ENCODE measurements at places on chromosomes 16 and 17.

GRCh38 chr16:86335266-86336172, 174.8 kb upstream of the FOXF1 start:
- no peak for DNase-seq

DNA sequence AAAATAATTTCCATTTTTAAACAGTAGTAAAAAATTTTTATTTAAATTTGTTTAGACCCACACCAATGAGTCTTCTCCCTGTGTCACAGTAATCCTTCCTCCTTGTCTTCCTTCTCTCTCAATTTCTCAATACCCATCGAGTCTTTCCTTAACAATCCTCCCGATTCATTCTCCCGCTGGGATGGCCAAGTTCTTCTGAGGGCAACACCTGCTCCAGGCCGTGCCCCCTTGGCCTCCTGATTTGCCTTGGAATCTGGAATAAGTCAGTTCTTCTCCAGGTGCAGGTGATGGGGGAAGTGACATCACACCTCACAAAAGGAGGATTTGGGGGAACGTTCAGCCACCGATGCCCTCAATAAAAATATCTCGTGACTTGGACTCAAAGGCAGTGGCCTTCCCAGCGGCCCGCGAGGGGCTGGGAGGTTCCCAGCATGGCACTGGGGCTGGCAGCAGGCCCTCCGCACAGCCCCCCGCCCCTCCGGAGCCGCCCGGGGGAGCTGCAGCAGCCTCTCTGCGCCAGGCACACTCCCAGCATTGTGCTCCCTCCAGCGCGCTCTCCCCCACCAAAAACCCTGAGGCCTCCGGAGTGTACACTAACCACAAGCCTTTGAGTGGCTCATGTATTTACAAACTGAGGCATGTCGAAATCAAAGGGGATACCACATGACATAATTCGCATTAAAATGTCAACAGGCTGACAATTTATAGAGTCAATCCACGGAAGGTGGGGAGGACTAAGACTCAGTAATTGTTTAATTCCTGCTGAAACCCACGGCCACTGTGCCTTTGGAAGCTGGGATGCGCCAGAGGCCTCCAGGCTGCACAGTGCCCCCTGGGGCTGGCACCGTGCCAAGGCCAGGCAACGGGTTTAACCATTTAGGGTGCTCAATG, 120.5 kb downstream of the ZFHX3 start:
- no peak for DNase-seq

- DNase-seq, result no peak
Observed at GRCh38 chr17:62017912-62018311, 47.2 kb downstream of the MED13 start.

DNA sequence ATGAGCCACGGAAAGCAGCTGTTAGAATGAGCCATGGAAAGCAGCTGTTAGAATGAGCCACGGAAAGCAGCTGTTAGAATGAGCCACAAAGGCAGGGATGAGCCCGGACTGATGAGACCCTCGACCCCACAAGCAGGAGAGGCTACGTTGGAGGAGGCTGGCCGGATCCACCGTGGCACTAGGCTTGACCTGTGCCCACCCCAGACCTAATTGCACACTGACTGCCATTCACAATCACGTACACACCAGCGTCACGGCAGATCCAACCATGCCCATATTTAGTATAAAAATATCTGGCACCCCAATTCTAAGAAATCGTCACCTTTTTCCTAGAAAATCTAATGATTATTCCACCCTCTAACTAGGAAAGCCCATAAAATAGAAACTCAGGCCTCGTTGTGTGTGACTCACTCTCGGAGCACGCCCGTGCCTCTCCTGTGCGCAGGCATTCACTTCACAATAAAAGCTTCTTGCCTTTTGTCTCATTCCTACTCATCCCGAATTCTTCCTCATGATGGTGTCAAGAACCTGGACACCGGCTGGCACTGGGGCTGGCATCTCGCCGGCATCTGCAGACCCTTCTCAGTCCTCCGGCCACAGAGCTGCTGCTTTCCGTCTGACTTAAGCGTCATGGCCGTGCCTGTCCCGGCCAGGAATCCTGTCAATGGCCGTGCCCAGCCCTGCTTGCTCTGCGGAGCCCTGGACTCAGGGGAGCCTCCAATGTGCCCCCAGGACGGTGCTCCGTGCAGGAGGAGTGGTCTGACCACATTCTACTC, 5.5 kb upstream of the SECTM1 start:
- no peak for DNase-seq

DNA sequence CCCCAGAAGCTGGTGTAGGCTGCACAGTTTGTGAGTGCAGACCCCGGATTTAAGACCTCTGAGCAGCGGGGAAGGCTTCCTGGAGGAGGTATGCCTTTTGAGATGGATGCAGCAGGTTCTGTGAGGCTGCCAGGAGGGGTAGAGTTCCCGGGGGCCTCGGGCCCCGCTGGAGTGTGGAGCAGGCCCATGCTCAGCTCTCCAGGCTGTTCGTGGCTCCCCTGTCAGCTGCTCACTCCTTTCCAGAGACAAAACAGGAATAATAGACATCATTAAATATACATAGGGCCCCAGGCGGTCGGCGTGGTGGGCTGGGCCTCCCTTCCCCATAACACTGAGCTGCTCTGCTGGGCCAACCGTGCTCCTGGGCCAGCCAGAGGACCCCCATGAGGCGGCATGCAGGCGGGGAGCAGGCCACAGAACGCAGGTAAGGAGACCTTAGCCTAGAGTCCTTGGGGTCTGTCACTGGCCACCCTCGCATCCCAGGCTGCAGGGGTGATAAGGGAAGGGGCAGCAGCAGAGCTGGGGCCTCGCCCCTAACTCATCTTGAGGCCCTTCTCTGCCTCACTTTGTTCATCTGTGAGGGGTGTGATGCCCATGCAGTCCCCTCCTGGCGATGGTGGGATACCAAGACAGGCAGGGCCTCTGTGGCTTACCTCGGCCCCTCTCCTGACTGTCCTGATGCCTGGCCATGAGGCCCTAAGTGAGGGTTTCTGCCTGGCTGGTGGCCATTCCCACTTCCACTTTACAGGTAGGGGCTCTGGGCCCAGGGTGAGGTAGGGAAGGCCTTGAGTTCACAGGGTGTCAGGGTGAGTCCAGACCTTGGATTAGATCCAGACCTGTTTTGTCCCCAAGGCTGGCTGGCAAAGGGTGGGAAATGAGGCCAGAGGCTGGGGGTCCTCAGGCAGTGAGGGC, at the start of gene MYO15A:
MYO15A (plus strand) TSS at position 356 of the 912 bp plus-strand sequence. CDS start 10,045 bp downstream, outside the sequence.
- no peak for DNase-seq

GRCh38 chr17:17175340-17175739, 30.8 kb downstream of the PLD6 start:
- no peak for DNase-seq

- DNase-seq, result no peak
Observed at GRCh38 chr16:648071-648780, 939 bp upstream of the WDR90 start.

DNA sequence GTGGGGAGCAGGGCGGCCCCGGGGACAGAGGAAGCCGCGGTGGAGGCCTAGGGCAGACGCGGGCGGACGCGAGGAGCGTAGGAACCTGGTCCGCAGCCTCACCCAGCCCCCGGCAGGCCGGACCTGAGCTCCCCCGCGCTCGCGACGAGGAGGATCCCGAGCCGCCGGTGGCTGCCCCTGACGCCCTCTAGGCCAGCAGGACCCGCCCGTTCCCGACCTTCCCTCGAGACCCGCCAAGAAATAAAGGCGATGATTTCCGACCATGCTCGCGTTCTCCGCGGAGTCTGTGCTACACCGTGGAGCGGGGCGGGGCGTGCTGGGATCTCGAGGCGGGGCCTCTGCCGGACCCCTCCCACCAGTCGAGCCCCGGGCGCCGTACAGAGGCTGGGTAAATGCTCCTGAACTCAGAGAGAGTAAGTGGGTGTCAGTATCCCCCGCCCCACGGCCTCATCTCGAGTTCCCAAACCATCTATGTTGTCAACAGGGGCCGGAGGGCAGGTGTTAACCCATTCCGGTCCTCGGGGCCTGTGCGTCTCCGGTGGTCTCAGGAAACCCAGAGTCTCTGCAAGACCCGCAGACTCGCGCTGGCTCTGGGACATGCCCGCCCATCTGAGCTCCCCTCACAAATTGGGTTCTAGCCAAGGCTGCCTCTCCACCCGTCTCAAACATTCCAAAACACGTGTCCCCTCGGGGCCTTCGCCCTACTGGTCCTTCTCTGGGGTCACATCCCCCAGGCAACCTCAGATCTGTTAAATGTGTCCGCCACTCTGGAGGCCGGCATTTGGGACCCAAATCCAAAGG, 13.7 kb downstream of the SYCE1L start:
- DNase-seq, result no peak

GRCh38 chr16:56634715-56635440, 2.4 kb downstream of the MT1M start:
- DNase-seq, result no peak

GRCh38 chr17:20028443-20028842, 19.3 kb downstream of the SPECC1 start:
- DNase-seq, result no peak

DNA sequence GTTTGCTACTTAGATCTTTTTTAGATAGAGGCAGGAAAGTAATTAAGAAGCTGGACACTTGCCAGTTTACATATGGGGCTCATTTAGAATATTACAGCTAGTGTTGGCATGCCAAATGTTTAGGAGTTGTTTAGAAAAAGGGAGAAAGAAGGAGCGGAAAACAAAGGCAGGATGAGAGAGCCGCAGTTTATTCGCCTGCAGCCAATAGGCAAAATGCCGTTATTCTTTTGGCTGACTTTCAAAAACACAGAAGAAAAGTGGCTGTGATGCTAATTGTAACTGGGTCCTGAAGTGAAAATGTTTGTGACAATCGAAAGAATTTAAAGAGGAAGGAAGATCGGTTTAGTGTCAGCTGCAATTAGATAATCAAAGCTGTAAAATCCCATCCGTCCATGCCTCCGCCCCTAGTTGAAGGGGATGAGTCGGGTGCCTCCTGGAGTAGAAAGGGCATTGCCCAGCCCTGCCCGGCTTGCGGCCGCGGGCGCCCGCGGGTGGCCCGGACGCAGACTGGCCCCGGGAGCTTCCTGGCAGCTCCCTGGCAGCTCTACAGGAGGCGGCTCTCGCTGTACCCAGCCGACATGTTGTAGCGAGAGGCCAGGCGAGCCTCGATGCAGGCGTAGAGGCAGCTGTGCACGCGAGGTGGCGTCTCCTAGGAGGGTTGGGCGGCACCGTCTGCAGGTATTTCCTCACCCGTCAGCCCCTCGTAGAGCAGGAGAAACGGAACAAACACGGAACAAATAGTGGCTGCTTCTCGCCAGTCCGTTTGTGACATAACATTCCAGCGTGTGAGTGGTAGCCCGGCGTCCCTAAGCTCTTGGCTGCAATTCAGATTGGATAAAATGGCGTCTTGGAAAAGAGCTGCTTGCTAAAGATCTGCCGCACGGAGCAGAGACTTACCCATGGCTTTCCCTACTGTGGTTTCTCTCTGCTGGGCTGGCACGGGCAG, 82.2 kb downstream of the TNRC6C start:
- DNase-seq, result no peak

DNA sequence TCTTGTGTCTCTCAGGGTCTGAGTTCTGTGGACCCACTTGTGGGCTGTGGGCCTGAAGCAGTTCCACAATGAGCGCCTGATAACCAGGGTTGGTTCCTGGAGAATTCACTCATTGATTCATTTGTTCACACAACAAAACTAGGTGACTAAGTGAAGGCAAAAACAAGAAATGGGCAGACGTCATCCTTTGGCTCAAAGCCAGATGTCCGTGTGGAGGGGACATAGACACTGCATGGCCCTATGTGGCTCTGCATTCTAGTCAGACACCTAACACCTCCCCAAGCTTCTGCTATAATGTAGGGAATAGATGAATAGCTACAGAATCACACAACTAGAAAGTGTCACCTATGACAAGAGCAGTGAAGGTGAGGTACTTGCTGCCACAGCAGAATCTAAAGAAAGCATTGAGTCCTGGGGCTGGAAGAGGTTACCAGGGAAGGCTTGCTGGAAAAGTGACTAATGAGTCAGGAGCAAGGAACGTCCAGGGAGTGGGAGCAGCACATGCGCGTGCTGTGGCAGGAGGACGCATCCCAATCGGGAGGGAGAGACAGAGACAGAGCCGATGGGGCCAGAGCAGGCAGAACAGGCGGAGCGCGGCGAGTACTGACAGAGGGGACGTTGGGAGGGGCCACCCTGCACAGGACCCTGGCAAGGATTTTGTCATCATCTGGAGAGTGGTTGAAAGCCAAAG, 58.9 kb downstream of the CES1 start:
- DNase-seq, result no peak

DNA sequence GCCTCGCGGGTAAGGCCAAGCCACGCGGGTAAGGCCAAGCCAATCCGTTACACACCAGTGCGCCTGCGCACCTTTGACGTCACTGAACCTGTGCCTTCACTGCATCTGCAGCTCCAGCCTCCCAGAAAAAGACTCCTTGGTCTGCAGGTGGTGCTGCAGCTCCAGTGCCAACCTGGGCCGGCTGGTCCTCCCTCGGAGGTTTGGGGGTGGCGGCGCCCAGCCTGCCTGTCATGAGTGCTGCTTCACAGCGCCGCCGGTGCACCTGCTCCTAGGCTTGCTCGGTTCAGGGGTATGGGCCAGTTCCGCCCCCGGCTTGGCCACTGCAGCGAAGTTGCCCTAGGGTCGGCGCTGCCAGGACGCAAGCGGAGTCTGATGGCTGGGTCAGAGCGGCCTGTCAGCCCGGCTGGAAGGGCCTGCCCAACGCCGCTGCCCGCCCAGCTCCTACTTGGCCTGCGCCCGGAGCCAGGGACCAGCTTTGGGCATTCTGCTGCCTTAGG, 146.6 kb downstream of the USP22 start:
- DNase-seq, result no peak

DNA sequence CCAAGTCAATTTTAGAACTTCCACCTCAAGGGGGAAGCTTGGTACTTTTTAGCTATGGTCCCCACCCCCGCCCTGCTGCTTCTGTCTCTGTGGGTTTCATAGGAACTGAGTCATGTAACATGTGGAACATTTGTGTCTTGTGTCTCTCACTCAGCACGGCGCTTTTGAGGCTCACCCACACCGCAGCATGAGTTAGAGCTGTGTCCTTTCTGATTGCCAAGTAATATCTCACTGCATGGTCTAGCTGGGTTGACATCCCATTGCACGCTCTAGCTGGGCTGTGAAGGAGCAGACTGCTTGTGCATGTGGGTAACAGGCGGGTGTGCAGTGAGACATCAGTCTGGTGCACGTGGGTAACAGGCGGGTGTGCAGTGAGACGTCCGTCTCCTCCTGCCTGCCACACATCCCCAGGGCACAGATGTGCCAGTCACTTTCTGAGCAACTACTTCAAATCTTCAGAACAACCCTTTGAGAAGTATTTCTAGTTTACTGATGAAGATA, 26.4 kb upstream of the SLC7A5 start:
- peak; percentile 66 for DNase-seq

DNA sequence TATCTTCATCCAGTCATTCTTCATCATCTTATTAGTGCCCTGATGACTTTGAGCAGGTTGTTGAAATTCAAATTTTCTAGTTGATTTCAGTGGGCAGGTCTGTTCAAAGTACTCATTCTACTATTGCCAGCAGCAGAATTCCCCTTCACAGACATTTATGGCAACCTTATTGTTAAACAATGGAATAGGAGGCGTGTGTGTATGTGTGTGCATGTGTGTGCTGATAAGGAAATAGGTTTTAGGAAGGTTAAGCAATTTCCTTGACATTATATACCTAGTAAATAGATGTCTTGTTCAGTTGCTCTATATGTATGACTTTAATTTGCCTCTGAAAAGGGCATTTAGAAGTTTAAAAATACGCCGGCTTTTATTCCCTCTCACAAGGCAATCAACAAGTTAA, 601.4 kb upstream of the CA10 start:
- no peak for DNase-seq
